ENCODE measurements at places on chromosomes 7 and 10. TPM values are rescaled to one million over a fixed set of nuclear protein-coding genes. Genes with fewer than 3 reads are reported as not detected.

The LIPK gene
- total RNA-seq: not detected

The NDUFA5 gene
- 115 TPM for total RNA-seq

The PIP4K2A gene
- total RNA-seq: 54.6 TPM

The SCART1 gene
- total RNA-seq: 3.9 TPM

The DMBT1 gene
- total RNA-seq: 0.06 TPM

The NUP205 gene
- total RNA-seq: 40.7 TPM

DNA sequence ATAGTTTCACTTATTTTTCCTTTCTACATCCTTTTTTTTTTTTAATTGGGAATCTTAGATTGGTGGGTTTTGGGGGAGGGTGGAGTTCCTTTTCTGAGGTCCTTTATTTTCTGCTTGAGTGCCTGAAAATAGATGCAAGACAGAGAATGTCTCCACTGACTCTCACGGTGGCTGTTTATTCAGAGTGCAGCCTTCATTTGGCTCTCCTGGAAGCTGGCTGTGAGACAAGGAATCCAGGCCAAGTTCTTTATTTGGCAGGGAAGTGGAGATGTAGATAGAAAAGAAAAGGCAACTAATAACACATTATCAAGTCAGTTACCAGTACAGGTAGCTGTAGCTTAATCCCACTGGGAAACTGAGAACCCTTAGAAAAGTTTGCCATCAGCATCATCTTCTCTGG, 118.6 kb downstream of the CNTNAP2 start:
- peak; percentile 5 for DNase-seq
- no peaks in the 10 kb centered on the region for H3K36me3 ChIP-seq
- no peak overlapping the region for H3K4me3 ChIP-seq

GRCh38 chr7:151844071-151844824, 32.7 kb downstream of the PRKAG2 start:
- no peaks in the 10 kb centered on the region for H3K4me1 ChIP-seq
- DNase-seq: no peak
- H3K27me3 ChIP-seq: no peaks in the 10 kb centered on the region
- H3K36me3 ChIP-seq: no peaks in the 10 kb centered on the region
- no peak overlapping the region for H3K4me3 ChIP-seq

DNA sequence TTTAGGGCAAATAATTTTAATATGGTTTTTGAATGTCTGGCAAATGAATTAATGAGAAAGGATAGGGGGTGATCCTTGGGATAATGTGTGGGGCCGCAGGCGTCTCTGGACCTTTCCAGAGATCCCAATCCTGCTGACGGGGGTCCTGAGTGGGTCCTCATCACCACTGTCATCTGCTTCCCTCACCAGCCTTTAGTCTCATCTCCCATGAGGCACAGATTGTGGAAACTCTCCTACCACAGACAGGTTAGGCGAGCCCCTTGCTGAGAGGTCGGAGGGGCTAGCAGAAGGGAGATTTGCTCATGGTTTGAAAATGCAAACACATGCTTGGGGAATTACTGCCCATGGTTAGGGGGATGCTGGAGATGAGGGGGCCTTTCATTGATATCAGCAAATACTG, 484.6 kb downstream of the RPS24 start:
- H3K27me3 ChIP-seq: no peaks in the 10 kb centered on the region
- DNase-seq: no peak
- no peaks in the 10 kb centered on the region for H3K36me3 ChIP-seq

- no peaks in the 10 kb centered on the region for H3K27me3 ChIP-seq
- H3K4me3 ChIP-seq: no peak overlapping the region
- no peak for DNase-seq
These were observed 721.2 kb downstream of the XPNPEP1 start for GRCh38 chr10:109202111-109202510.

GRCh38 chr7:70016044-70016770, 417.9 kb downstream of the AUTS2 start:
- H3K27me3 ChIP-seq: no peaks in the 10 kb centered on the region
- no peak overlapping the region for H3K27ac ChIP-seq
- DNase-seq: no peak
- no peak overlapping the region for H3K4me3 ChIP-seq
- H3K36me3 ChIP-seq: no peaks in the 10 kb centered on the region

GRCh38 chr10:51800725-51801424, 101.5 kb upstream of the CSTF2T start:
- no peak overlapping the region for H3K4me3 ChIP-seq
- DNase-seq: no peak
- no peak overlapping the region for H3K27ac ChIP-seq

- peak overlapping the region; percentile 82 for H3K27ac ChIP-seq
- H3K27me3 ChIP-seq: no peaks in the 10 kb centered on the region
- peak overlapping the region; percentile 81 for H3K4me3 ChIP-seq
These were observed 527 bp downstream of the PDIA4 start for GRCh38 chr7:149027611-149028345.

DNA sequence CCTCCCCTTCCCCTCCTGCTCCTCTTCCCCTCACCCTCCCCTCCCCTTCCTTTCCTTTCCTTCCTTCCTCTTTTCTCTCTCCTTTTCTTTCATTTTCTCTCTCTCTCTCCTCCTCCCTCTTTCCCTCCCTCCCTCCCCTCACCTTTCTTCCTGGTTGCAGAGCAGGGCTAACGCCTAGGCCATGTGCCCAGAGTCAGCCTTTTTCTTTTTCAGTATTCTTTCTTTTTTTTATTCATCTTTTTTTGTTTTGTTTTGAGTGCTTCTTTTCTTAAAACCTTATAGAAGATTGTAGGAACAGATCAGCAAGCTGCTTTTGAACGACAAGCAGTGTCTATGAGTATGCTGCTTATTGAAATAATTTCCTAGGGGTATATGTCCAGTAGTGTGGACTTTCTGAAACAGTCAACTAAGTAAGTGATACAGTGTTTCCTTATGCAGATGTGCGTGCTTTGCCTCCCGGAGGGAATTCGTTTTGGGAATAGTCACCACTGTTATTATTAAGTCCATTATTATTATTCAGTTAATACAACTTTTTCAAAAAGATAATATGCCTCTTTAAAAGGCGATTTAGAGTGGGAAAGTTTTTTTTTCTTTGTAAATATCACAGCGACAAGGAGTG, 219.2 kb downstream of the CAMK1D start:
- H3K27me3 ChIP-seq: no peaks in the 10 kb centered on the region
- H3K4me1 ChIP-seq: no peaks in the 10 kb centered on the region
- no peak for DNase-seq
- no peaks in the 10 kb centered on the region for H3K36me3 ChIP-seq
- no peak overlapping the region for H3K27ac ChIP-seq

DNA sequence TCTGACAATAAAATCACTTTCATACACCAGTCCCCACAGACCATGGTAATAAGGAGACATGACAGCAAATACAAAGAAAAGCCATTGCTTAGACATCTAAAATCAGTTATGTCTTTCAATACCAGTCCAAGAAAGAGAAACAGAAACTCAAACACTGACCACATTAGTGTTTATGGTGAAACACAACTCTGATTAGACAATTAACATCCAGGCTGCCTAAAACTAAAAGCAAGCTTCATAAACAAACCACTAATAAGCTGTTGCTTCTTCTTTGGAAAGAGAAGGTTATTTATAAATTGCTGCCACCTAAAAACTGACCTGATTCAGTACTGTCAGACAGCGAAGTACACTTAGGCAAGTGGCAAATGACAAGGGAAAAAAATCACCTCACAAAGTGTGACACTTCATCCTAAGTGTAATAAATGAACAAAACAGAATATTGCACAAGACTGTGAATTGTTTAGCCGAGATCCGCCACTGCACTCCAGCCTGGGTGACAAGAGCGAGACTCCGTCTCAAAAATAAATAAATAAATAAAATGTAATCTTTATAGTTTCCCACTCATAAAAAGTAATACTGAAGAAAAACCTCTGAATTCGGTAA, 277.4 kb downstream of the PARD3 start:
- H3K27me3 ChIP-seq: no peaks in the 10 kb centered on the region
- peaks cover 9% of the 10 kb centered on the region for H3K4me1 ChIP-seq
- no peaks in the 10 kb centered on the region for H3K36me3 ChIP-seq

- DNase-seq: no peak
- H3K36me3 ChIP-seq: no peaks in the 10 kb centered on the region
- no peak overlapping the region for H3K27ac ChIP-seq
- H3K4me1 ChIP-seq: peaks cover 12% of the 10 kb centered on the region
- H3K27me3 ChIP-seq: no peaks in the 10 kb centered on the region
These were observed 134.3 kb upstream of the ZMIZ1 start for GRCh38 chr10:78934532-78934898.

DNA sequence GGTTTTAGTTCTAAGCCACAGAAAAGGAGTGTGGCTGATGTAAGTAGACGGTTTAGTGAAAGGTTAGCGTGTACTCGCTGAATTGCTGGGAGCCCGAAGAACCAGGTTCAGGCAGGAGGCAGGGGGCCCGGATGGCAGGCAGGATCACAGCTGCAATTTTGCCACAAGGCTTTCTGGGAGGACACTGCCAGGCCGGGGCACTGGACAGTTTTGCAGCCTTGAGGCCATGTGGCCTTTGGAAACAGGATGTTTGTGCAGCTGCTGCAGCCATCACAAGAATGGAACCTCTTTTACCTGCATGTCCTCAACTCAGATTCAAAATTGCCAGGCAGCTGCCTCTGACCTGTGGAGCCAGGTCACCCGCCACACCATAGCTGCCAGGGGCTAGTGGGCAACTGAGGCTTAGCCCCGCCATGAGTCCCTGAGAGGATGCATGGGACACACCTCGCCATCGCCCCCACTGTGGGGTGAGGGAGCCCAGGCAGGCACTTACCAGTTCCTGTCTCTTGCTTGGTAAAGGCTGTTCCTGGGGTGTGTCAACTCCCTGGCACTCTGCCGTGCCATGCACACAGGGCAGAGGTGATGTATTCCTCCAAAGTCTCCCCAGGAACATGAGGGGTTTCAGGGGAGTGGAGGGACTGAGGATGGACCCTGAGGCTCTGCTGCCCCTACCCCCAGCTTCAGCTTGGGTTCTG, 188.6 kb downstream of the RPS24 start:
- no peaks in the 10 kb centered on the region for H3K27me3 ChIP-seq
- H3K36me3 ChIP-seq: no peaks in the 10 kb centered on the region
- H3K27ac ChIP-seq: no peak overlapping the region
- no peak overlapping the region for H3K4me3 ChIP-seq
- no peaks in the 10 kb centered on the region for H3K4me1 ChIP-seq
- DNase-seq: no peak

- H3K27ac ChIP-seq: no peak within 1 kb of the TSS
- no peaks in the 10 kb centered on the region for H3K36me3 ChIP-seq
- H3K4me3 ChIP-seq: no peak within 1 kb of the TSS
- no peak for DNase-seq
These were observed at the start of gene NRAP for GRCh38 chr10:113663908-113664307. Gene NRAP, minus strand, starts transcription at chr10:113664041. Its CDS starts 159 bp downstream, at chr10:113663882.

DNA sequence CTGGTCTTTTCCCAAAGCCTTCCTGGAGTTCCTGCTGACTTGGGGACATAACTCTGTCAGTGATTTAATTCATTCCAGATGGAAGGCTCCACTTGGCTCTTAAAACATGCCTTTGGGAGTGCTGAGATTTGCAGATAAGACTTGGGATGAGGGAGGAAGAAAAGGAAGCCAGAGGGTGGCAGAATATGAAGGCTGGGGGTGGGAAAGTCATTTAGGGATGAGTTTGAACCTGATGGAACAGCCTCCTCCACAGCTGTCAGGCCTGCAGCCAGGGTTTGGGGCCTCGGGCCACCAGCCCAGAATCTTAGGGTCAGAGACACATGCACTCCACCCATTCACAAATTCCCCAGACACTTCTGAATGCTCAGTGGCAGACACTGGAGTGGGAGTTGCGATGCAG, 28.4 kb upstream of the EIF5AL1 start:
- H3K36me3 ChIP-seq: no peaks in the 10 kb centered on the region
- H3K27ac ChIP-seq: no peak overlapping the region
- H3K4me3 ChIP-seq: no peak overlapping the region
- H3K27me3 ChIP-seq: no peaks in the 10 kb centered on the region
- H3K4me1 ChIP-seq: peaks cover 5% of the 10 kb centered on the region

DNA sequence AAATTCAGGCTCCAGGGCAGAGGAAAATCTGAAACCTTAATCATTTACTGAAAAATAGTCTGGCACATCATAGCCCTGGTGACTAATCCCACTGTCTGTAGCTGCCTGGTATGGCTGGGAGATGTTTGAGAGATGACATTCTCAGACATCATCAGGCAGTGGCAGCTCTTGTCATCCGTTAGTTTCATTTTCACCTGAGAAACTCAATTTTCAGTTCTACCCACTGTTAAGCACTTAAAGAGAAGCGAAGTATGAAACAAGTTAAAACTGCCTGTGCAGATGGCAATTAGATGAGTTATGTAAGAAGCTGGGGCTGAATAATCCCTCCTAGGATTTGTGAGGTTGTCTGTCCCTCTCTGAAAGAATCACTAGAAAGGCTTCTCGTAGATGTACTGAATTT, 150.2 kb downstream of the NSUN6 start:
- H3K4me3 ChIP-seq: no peak overlapping the region
- H3K27me3 ChIP-seq: no peaks in the 10 kb centered on the region
- DNase-seq: no peak

- no peaks in the 10 kb centered on the region for H3K36me3 ChIP-seq
- H3K4me1 ChIP-seq: peaks cover 6% of the 10 kb centered on the region
- peak overlapping the region; percentile 96 for H3K27ac ChIP-seq
These were observed 631 bp downstream of the POR start for GRCh38 chr7:75915416-75916156.

DNA sequence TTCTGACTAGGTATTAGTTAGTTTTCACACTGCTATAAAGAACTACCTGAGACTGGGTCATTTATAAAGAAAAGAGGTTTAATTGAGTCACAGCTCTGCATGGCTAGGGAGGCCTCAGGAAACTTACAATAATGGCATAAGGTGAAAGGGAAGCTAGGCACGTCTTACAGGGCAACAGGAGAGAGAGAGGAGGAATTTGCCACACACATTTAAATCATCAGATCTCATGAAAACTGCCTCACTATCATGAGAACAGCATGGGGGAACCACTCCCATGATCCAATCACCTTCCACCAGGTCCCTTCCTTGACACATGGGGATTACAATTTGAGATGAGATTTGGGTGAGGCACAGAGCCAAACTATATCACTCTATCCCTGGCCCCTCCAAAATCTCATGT, 40.6 kb upstream of the ZMYND11 start:
- no peaks in the 10 kb centered on the region for H3K27me3 ChIP-seq
- H3K27ac ChIP-seq: no peak overlapping the region
- no peaks in the 10 kb centered on the region for H3K36me3 ChIP-seq

DNA sequence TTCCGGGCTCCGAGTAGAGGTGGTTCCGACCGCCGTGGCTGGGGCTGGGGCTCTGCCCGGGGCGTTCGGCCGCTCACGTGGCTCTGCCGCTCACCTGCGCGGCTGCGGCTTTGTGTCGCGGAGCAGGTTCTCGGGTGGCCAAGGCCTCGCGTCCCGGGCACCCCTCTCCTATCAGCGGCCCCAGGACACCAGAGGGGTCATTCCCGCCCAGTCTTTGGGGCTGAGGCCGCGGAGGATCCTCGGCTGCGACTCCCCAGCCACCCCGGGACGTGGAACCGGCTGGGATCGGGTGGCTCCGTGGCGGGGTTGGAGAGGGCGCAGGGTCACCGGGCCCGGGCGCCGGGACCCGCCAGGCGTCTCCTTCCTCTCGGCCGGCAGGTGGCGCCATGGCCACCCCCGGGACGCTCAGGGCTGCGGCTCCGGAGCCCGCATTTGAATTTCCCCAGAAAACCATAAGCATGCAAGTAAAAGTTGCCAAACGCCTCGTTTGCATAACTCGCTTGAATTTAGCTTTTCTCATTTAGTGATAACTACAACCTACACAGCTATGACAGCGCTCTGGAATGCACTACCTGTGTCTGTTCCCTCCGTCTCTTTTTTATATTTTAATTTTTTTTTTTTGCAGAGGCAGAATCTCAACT, 1.2 kb downstream of the COL26A1 start:
- DNase-seq: peak; percentile 89
- H3K36me3 ChIP-seq: no peaks in the 10 kb centered on the region
- no peak overlapping the region for H3K27ac ChIP-seq
- peak overlapping the region; percentile 48 for H3K4me3 ChIP-seq
- no peaks in the 10 kb centered on the region for H3K27me3 ChIP-seq
- no peaks in the 10 kb centered on the region for H3K4me1 ChIP-seq
